Stimulated activated CD8-positive, alpha-beta memory T cell treated with anti-CD3 and anti-CD28 coated beads, Interleukin-7, amount 100 ng/mL, for 48 hours (primary cell): ENCODE measurements at places on chromosomes 2 and 18.

DNA sequence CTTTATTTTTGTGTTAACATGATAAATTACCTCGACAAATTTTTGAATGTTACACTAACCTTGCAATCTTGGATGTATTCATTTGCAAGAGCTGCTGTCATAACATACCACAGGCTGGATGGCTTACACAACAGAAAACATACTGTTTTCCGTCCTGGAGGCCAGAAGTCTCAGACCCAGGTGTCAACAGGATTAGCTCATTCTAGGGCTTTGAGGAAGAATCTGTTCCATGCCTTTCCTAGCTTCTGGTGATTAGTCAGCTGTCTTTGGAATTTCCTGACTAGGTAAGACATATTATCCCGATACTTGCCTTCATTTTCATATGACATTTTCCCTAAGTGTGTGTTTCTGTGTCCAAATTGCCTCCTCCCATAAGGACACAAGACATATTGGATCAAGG lies 188.6 kb upstream of the CDH19 start:
- no peak for DNase-seq

DNA sequence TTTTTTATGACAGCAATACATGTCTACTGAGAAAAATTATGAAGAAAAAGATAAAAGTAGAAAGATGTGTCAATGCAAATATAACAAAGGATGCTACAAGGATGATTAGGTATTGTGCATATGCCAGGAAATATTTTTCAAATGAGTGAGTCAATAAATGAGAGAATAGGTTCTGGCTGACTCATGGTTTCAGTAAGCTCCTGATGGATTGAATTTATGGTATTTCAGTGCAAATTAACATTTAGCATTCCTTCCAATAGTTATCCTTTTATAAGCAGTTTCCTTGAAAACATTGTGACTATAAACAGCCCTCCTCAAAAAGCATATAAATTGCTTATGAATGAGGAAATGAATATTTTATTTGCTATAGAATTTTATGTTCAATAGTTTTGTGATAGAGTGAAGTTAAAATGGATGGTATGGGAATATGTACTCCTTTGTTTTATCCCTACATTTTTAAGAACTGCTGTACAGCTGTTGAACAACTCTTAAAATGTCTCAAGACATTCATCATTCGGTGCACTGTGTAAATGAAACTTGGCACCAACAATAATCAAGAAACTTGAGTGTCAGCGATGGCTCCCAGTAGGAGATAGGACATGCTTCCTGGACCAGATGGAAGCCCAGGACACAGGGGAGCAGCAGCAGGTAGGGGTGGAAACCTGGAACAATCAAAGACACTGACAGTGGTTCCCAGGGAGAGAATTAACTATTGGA lies 144.7 kb downstream of the PMAIP1 start:
- no peak for DNase-seq

GRCh38 chr18:8084160-8084559 lies 517.0 kb downstream of the PTPRM start:
- no peak for DNase-seq

DNA sequence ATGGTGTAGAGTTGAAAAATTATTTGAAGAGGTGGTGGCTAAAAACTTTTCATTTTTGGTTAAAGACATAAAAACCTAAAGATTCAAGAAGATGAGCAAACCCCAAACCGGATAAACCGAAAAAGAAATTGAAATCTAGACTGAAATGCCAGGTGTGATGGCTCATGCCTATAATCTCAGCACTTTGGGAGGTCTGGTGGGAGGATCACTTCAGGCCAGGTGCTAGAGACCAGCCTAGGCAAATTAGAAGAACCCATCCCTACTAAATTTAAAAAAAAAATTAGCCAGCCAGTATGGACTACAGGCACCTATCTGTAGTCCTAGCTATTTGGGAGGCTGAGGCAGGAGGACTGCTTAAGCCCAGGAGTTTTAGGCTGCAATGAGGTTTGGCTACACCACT lies 126.9 kb downstream of the BAZ2B start:
- DNase-seq: no peak

DNA sequence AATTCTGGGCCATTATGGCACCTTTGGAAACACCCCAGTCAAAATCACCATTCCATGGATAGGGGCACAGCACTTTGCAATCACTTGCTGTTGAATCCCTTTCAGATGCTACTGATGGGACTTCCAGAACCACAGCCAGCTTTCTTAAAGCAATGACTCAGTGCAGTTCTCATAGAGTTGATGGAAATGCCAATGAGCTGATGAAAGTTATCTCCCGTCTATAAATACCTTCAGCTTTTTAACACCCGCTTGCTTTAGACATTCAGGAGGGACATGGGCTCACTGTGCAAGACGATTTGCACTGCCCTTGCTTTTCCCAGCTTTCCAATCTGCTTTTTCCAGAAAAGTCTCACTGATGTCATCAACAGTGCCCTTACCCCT lies 66.7 kb upstream of the RPL31 start:
- DNase-seq: no peak

DNA sequence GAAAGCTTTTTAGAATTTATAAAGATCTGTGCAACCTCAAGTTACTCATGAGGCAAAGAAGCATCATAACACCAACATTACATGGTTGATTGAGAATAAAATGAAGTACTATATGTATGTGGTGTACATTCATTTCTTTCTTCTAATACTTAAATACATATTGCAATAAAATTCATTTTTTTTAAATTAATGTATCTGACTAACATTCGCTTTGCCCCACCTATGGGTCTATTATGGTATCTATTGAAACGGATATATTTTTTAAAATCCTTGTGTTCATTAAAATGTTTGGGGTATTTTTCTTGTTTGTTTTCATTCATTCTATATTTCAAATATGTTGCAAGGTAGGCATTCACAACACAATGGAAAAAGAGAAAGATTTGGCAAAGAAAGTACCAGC lies 237.5 kb downstream of the DSEL start:
- no peak for DNase-seq

DNA sequence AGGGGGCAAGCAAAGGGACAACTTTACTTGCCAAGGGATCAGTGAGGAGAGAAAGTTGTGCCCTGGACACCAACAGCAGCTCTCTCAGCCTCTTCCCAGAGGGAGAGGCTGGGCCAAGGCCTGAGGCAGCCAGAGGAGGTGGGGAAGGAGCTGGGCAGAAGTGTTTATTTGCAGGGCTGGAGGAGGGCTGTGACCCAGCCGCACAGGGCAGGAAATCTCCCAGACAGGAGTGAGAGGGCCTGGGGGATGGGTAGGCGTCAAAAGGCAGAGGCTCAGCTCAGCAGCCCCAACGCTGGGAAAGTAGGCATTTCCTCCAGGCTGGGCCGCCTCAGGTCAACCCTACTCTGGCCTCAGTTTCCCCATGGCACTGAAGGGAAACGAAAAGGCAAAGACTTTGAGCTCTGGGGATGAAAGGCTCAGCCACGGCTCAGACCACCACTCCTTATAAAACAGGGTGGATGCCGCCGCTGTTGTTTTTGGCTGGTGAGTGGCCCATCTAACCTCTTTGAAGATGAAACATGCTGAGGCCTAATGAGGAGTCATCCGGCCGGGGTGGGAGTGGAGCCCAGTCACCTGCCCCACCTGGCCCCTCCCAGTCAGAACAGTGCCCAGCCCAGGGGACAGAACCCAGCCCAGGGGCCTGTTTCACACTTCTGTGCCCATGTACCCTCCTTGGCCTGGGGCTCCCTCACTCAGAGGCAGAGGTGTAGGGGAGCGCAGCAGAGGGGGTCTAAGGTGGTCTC lies 21.9 kb upstream of the SEMA4C start:
- DNase-seq: no peak

DNA sequence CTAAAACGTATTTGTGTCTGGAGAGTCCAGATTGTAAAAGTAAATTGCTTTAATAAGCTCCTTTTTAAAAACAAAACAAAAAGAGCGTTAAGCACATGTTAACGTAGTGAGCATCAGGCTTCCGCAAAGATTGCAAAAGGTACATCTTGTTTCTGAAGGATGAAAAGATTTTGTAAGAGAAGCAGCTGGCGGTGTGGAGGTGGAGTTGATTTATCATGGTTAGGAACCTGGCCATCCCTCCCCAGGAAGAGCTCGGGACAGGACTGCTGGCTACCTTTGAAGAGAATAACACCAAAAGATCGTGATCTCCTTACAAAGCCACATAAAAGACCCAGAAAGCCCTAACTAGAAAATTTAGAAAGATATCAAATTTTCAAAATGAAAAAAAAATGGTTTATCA lies 132.2 kb downstream of the DNER start:
- DNase-seq: no peak
